NCI-H510A (cell line): ENCODE measurements at places on chromosomes 16 and 17.

DNA sequence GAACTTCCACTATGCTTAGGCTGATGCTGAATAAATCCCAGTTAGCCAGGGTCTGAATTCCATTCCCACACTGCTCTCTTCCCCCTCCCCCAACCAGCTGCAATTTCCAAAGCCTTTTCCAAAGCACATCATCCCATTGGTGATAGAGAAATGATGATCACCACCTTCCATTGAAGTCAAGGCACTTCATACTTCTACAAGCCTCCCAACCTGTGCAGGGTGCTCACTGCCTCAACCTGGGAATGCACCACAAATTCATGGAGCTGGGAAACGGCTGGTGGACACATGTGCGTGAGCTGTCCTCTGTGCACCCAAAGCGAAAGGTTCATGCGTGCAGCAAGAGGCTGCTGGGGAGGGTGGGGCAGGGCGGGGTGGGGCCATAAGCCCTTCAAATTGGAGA lies 302.7 kb upstream of the IRX3 start:
- DNase-seq = no peak

DNA sequence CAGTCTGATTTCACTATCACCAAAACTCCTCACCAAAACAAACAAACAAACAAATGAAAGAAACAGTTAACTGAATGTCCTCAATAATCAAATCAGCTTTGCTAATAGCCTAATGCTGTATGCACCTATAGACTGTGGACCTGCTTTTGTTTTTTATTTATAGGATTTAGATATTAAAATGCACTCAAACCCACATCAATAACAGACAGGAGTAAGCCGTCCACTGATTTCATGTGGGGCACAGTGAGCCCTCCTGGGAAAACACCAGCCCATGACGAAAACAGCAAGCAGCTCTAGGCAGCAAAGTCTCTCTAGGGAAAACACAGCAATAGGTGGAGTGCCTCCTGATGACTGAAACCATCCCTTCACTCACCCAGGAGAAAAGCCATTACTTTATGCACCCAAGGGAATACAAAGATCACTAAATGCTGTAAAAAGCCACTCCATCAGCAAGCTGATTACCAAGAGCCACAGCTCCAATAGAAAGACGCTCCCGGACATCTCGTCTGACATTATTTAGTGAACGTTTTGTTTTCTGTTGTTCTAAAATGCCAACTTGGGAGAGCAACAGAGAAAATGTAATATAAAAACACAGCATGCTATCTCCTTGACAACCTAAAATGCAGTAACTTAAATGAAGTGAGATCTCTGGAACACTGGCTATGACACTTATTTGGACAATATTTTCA lies 47.8 kb downstream of the ANKFY1 start:
- no peak for DNase-seq

DNA sequence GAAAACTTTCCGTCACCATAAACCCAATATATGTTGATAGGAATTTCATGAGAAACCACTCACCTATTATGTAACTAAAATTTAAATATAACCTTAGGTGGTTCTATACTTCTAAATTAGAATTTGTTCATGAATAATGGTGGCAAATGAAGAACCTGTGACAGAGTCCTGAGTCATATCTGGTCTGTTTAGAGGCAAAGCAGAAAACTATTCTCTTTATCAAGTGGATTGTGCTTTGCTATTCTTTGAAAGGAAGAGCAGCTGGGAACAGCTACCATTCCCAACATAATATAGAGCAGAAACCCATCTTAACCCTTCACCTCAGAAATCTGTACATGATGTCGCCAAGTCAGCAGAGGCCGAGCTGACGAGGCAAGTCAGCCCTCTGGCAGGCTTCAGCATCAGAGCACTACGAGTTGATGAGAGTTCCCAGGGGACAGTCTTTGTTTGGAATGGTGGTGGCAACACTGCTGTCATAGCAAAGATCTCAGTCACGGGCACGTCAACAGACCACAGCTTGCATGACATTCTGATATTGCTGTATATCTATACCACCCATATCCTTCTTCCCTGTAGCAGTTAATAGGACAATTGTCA lies 631.9 kb upstream of the CA10 start:
- DNase-seq = no peak

DNA sequence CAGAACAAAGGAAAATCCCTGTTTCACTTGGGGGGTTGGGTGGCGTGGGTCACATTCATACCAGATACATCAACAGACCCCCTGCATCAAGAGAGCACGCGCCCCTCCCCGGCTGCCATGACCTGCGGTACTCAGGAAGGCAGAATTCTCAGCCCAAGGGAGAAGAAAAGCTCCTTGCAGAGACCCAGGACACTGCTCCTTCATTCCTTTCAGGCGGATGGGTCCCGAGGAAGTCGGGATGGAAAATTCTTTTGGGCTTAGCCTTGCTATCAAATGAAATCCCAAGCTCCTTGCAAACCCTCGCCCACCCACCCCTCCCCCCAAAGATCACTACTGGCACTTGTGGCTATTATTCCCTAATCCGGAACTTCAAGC lies 40.6 kb downstream of the HIC1 start:
- no peak for DNase-seq

- no peak for DNase-seq
Measured at GRCh38 chr17:39062846-39063680, 88.4 kb downstream of the PLXDC1 start.

- no peak for DNase-seq
Measured at GRCh38 chr17:73342541-73343167, 30.9 kb upstream of the CDC42EP4 start.

- no peak for DNase-seq
Measured at GRCh38 chr17:7651665-7652387, 1.1 kb downstream of the ATP1B2 start.

- DNase-seq = no peak
Measured at GRCh38 chr16:2829501-2830354, at the start of gene ZG16B. Gene ZG16B (plus strand): TSS chr16:2830303. CDS start chr16:2830442, 139 bp downstream.

DNA sequence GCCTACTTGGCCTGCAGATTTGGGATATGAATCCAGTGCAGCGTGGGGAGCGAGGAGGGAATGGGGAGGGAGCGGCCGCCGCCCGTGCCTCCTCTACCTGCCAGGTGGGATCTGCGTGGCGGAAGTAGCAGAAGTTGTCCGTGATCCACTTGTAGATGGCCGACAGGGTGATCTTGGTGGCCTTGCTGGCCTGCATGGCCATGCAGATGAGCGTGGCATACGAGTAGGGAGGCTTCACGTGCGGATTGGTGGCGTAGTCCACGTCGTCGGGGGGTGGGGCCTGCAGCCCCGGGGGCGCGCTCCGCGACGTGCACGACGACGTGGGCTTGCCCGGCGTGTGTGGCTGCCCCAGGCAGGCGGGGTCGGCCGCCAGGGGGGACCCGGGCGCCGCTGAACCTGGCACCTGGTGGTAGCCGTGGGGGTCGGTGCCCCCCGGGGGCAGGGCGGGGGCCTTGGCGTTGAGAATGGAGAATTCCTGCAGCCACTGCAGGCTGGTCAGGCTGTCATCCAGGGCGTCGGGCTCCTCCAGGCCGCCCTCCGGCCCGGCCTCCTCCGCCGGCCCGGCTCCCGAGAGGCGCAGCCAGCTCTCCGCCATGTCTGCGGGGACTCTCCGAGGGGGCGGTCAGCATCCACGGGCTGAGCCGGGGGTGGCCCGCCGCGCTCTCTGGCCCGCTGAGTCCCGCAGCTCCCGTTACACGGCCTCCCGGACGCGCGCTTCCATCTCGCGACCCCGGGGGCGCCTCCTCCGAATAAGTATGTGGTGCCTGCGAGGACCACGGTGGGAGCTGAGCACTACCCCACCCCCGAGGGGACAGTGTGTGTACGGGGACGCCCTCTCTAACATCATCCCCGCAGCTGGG lies 1.0 kb downstream of the FOXJ1 start:
- DNase-seq = no peak

DNA sequence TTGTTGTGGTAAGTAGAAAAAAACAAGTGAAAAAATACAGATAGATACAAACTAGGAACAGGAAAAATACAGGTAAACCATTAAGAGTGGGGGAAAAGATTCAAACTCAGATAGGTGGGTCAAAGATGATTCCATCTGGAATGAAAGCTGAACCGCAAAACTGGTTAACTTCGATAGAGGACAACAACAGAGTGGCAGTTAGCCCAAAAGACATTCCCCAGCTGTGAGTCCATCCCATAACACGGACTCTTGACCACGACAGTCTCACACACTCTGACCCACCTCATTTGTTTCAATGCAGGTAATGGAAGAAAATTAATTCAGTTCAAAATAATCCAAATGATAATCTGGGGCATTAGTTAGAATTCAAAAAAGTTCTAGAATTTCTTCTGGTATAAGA lies 13.5 kb downstream of the ELAC2 start:
- no peak for DNase-seq

DNA sequence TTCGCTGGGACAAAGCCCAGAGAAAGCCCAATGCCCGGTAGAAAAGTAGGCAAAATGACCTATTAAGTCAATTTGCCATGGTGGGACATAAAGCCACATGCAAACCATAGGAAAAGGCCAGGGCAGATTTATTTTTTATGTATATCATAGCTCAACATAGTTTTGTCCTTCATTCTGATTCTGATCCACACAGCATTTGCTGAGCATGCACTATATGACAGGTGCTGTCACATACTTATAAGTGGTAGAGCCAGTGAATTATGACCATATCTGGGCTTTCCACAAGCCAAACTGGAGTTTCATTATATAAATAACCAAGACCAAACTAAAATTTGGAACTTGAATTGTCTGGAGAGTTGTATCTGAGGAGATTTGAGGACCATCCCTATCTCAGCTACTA lies 74.3 kb downstream of the CA10 start:
- DNase-seq = no peak

- peak; percentile 18 for DNase-seq
Measured at GRCh38 chr17:40038882-40039513, 15.2 kb downstream of the MED24 start.

DNA sequence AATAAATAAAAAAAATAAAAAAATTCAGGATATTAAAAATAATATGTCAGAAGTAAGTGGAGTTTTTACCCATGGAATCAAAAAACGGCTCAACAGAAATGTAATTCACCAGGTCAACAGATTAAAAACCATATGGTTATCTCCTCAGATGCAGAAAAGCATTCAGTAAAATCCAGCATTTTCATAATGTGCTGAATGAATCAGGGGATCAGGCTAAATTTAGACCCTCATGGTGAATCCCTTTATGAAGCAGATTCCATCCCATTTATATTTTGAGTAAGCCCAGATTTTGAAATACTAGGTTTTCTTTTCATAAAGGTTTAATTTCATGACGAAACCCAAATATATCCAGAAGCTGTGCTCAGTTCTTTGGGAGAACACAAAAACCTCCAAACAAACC lies 84.4 kb downstream of the OR1D5 start:
- no peak for DNase-seq

GRCh38 chr16:27112093-27112811 lies 45.5 kb downstream of the C16orf82 start:
- DNase-seq = no peak

DNA sequence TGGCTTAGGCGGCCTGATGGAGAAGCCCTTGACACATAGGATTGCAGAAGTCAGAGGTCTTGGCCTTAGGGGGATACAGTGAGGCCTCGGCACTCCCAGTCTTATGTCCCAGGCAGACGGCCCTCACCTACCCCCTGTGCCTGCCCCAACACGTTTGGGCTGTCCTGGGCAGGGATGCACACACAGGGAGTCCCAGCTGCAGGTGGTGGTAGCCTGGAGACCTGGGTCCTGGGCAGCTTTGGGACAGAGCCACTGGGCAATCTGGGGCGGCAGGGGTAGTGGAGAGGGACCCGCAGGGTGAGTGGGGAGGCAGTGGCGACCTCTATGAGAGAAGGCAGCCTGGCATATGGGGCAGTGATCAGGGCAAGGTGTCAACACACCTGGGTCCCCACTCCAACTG lies 48.3 kb downstream of the SDK2 start:
- no peak for DNase-seq

DNA sequence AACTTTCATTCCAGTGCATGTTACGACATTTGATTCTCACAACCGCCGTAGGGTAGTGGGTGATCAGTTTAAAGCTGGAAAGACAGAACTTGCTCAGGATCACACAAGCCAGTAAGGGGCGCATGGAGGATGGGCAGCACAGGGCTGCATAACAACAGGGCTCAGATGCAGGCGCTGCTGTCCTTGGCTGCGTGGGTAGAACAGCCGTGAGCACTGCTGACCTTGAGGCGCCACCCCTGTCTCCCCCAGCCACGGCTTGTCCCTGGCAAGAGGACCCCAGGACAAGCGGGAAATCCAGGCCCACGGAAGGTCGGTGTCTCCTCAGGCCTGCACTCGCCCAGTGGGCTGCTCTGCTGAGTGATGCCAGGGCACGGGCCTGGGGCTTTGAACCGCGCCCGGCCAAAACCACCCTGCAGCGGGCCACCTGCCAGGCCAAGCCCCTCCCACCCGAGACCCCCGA lies 84.7 kb downstream of the LMF1 start:
- DNase-seq = no peak

- DNase-seq = no peak
Measured at GRCh38 chr17:68892658-68893057, 62.5 kb downstream of the ABCA8 start.

DNA sequence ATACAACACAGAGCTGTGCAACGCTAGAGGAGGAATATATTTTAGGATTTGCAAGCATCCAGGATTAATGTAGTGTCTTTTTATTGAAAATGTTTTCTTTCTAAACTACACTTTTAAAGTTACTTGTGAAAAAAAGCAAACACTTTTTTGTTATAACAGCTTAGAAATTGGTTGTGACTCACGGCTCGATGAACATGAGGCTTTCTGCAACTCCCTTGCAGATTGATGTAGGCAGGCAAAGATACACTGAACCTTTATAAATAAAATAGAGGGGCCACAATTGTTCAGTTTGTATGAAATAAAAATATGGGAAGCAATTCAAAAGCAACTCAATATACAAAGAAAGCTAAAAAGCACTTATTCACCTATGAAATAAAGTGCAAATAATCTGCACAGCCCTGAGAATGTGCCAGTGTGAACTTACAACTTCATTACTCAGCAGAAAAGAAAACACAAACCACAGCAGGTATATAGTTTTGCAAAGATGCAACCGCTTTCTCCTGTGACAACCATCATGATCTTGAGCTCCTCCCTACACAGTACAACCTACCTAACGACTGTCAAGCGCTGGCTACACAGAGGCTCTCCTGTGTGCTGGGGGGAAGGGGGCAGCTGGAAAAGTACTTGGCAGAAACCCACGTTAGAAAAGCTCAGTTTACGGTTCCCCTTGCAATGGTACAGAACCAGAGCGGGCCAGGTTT lies 948 bp downstream of the LUC7L start:
- DNase-seq = no peak

DNA sequence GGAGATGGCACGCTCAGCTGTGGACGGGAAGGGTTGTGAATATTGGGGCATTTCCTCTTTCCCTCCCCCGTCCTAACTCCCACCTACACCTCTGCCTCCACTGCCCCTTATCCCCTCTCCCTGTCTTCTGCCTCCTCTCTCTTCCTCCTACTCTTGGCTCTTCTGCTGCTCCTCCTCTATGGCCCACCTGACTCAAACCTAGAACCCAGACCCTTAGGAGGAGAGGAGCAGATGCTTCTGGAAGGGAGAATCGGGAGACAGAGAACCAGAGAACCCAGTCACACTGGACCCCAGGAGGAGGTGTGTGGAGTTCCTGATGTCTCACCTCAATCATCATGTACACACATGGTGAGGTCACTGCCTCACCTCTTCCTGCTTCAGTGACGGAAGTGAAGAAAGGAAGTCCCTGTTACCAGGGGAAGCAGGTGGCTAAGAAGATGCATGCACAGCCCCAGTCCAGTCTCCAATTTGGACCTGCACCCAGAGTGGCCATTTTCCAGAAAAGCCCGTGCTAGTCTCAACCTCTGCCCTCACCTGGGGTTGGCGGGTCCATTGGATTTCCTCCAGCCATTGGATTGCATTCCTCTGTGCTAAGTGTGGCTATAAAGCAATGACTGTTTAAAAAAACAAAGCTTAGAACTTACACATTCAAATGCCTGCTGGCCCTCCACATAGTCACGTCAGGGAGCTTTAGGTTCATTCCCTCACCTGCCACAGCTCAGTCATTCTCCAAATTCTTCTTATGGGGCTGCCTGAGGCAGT lies 4.0 kb downstream of the RNF222 start:
- no peak for DNase-seq
